Pancreas (tissue), 10 donors: ENCODE measurements at places on chromosomes 4 and X. TPM values are rescaled to one million over a fixed set of nuclear protein-coding genes. Genes with fewer than 3 reads are reported as not detected.

DNA sequence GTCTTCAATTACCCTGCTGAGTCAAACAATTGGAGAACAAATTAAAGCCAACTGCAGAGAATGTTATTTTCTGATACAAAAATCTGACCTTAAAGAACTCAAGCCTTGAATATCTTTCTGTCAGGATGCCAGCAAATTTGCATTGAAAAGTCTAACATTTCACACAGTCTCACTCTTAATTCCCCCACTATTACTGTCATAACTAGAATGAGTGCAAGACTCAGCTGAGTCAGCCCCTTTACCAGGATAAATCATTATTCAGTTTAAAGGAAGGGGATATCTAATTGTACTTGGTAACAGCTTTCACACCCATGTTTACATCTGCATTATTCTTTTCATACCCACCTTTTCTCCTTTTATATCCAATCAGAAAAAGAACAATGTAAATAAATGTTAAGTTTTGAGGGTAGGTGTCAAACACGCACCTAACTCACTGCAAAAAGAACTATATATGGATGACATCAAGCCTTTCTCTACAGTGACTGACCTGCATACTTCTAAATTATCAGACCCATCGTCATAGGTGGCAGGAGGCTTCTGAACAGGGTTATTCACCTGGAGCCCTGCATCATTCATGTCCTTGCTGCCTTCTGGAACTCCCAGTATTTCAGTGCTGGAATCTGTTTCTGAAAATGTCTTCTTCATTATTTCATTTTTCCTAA, 117.4 kb downstream of the TMA16 start:
- no peaks in the 10 kb centered on the region for H3K36me3 ChIP-seq
- H3K27ac ChIP-seq, result no peak overlapping the region
- no peaks in the 10 kb centered on the region for H3K27me3 ChIP-seq
- H3K4me1 ChIP-seq, result no peaks in the 10 kb centered on the region
- no peak for DNase-seq
- peak overlapping the region; percentile 15 for H3K4me3 ChIP-seq

- no peak overlapping the region for H3K4me3 ChIP-seq
- DNase-seq, result no peak
- no peaks in the 10 kb centered on the region for H3K4me1 ChIP-seq
- no peak overlapping the region for H3K27ac ChIP-seq
- peaks cover 3% of the 10 kb centered on the region for H3K27me3 ChIP-seq
Observed at GRCh38 chrX:10524578-10524977, 95.8 kb downstream of the MID1 start.

DNA sequence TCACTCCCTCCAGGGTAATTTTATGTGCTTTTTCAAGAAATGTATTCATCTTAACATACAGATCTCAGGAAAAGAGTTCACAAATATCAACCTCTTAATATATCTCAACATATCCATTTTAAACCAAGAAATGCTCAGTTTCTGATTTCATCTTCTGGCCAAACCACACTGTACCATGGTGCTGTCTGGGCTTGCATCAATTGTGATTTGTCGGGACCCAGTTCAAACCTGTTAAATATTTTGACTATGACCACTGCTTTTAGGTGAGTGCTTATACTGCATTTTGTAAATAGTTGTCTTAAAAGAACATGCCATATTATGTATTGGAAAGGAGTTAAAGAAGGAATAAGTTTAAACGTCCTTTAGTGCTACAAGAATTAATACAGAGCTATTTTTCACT, 352.1 kb downstream of the SPOCK3 start:
- H3K4me3 ChIP-seq, result no peak overlapping the region
- no peaks in the 10 kb centered on the region for H3K4me1 ChIP-seq
- H3K36me3 ChIP-seq, result no peaks in the 10 kb centered on the region
- no peaks in the 10 kb centered on the region for H3K27me3 ChIP-seq
- no peak overlapping the region for H3K27ac ChIP-seq
- no peak for DNase-seq

- H3K4me1 ChIP-seq, result no peaks in the 10 kb centered on the region
- no peaks in the 10 kb centered on the region for H3K27me3 ChIP-seq
- no peaks in the 10 kb centered on the region for H3K36me3 ChIP-seq
- DNase-seq, result no peak
- H3K4me3 ChIP-seq, result no peak overlapping the region
Observed at GRCh38 chr4:93237521-93237920, 591.0 kb upstream of the ATOH1 start.

DNA sequence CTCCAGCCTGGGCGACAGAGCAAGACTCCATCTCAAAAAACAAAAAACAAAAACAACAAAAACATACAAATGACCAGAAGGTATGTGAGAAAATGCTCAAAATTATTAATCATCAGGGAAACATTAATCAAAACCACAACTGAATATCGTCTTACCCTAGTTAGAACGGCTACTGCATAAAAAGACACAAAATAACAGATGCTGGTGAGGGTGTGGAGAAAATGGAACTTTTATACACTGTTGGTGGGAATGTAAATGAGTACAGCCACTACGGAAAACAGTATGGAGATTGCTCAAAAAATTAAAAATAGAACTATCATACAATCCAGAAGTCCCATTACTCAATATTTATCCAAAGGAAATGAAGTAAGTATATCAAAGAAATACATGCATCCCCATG, 27.3 kb downstream of the IQCM start:
- H3K36me3 ChIP-seq, result no peaks in the 10 kb centered on the region
- H3K27ac ChIP-seq, result no peak overlapping the region
- H3K27me3 ChIP-seq, result no peaks in the 10 kb centered on the region
- no peak overlapping the region for H3K4me3 ChIP-seq
- no peaks in the 10 kb centered on the region for H3K4me1 ChIP-seq

DNA sequence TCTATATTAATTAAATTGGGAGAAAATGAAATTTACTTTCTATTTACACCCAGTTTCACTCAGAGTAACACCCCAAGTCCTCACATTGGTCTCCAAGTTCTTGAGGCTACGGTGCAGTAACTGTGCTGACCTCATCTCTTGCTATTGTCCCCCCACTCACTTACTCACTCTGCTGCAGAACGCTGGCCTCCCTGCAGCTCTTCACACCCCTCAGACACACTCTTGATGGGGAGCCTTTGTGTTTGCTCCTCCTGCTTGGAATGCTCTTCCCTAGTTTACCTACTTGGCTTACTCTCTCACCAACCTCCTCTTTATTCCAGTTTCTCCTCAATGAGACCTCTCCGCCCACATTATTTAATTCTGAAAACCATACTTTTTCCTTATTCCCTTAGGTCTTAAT, 22.2 kb upstream of the SPARCL1 start:
- DNase-seq, result no peak
- H3K36me3 ChIP-seq, result no peaks in the 10 kb centered on the region
- H3K27ac ChIP-seq, result no peak overlapping the region
- H3K4me3 ChIP-seq, result no peak overlapping the region
- H3K4me1 ChIP-seq, result no peaks in the 10 kb centered on the region
- no peaks in the 10 kb centered on the region for H3K27me3 ChIP-seq

- H3K4me3 ChIP-seq, result no peak overlapping the region
- H3K27me3 ChIP-seq, result no peaks in the 10 kb centered on the region
- DNase-seq, result no peak
Observed at GRCh38 chr4:122622400-122622799, 1.5 kb upstream of the IL21 start.

DNA sequence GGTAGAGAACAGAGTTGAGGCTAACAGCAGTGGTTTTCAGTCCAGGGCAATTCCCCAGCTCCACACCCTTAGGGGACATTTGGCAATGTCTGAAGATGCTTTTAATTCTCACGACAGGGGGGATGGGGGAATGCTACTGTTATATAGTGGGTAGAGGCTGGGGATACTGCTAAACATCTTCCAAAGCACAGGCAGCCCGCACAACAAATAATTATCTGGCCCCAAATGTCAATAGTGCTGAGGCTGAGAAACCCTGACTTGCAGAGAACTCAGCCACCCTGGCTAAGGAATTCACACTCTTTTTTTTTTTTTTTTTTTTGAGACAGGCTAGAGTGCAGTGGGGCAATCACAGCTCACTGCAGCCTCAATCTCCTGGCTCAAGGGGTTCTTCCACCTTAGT, 60.6 kb downstream of the POLR2B start:
- H3K27ac ChIP-seq, result no peak overlapping the region
- H3K36me3 ChIP-seq, result no peaks in the 10 kb centered on the region
- no peaks in the 10 kb centered on the region for H3K4me1 ChIP-seq
- H3K4me3 ChIP-seq, result no peak overlapping the region

DNA sequence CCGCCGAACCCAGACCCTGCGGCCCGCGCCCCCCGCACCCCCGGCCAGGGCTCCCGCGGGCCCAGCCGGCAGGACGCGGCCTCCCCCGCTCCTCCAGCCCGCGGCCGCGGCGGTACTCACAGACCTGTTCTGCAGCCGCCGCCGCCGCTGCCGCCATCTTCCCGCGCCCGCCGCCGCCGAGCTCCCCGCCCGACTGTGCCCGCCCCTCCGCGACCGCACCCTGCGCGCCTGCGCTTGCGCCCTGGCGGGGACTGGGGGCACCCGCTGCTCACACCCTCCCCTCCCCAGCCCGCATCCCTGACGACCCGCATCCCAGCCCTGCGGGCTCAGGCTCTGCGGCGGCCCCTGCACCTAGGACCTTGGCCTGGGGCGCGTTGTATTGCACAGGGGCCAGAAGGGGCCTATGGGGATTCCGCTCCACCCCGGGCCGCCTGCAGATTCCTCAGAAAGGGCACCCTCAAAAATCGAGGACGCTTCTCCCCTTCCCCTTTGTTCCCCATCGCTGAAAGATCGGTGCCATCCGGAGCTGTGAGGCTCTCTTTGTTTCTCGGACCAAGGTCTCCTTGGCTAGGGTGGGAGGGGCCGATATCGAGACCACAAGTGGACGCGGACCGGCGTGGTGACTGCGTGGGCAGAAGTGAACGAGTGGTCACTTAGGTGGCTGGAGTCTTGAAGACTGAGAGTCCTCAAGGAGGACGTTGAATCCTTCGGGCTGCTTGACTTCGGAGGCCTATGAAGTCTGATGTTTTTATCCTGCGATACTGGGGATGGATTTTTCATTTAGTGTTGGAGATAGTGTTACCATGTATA, at the start of gene SGCB:
Gene SGCB (minus strand): TSS at position 197 of the 810 bp plus-strand sequence. CDS start 40 bp downstream, at position 157.
- no peaks in the 10 kb centered on the region for H3K27me3 ChIP-seq
- peak within 1 kb of the TSS; percentile 33 for H3K27ac ChIP-seq
- peak; percentile 82 for DNase-seq
- no peaks in the 10 kb centered on the region for H3K36me3 ChIP-seq
- H3K4me1 ChIP-seq, result peaks cover 4% of the 10 kb centered on the region
- H3K4me3 ChIP-seq, result peak within 1 kb of the TSS; percentile 79

- no peaks in the 10 kb centered on the region for H3K4me1 ChIP-seq
- H3K4me3 ChIP-seq, result no peak overlapping the region
- no peak overlapping the region for H3K27ac ChIP-seq
Observed at GRCh38 chrX:9656277-9656676, 109.4 kb downstream of the GPR143 start.

DNA sequence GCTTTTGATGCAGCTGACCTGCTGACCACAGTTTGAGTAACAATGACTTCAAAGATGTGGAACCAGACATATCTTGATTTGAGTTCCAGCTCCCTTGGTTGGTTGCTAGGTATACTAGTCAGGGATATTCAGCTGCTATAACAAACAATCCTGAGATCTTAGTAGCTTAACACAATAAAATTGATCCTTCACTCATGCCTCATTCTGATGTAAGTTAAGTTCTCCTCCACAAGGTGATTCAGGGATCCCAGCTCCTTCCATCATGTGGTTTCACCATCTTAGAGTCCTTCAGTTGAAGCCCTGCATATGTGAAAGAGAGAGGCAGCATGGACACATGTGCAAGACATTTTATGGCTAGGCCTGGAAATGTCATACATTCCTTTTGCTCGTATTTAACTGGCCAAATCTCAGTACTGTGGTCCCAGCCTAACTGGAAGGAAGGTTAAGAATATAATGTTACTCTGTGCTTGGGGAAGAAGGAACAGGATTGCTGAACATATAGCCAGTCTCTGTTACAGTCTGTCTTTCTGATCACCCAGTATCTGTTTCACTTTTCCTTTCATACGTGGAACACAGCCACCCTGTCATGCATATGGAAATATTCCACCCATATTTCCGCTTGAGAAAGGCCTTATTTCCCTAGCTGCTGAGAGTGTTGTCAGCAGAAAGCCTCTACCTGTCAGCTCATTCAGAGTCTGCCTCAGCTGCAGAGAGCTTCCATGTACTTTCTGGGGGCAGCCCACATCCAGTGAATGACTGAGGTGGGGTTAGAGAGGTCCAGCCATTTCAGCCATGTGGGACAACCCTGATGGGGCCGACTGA, 7.1 kb downstream of the SMIM9 start:
- H3K4me1 ChIP-seq, result no peaks in the 10 kb centered on the region
- no peaks in the 10 kb centered on the region for H3K27me3 ChIP-seq
- no peak overlapping the region for H3K4me3 ChIP-seq
- no peak for DNase-seq

Gene STPG2
- 0.11 TPM for polyA plus RNA-seq

Gene IL9R
- polyA plus RNA-seq, result 0.11 TPM

Gene UGT2B15
- 40.6 TPM for polyA plus RNA-seq

Gene VSIG1
- polyA plus RNA-seq, result 0.05 TPM

Gene NCAPG
- 0.09 TPM for polyA plus RNA-seq

Gene P2RY8
- polyA plus RNA-seq, result 0.35 TPM

Gene TMEM131L
- 11.2 TPM for polyA plus RNA-seq

Gene ANXA10
- polyA plus RNA-seq, result 3.5 TPM

Gene CFAP47
- 0.07 TPM for polyA plus RNA-seq

Gene MPP1
- 24.8 TPM for polyA plus RNA-seq
